Activated naive CD4-positive, alpha-beta T cell (primary cell): ENCODE measurements at places on chromosomes 3 and 15.

DNA sequence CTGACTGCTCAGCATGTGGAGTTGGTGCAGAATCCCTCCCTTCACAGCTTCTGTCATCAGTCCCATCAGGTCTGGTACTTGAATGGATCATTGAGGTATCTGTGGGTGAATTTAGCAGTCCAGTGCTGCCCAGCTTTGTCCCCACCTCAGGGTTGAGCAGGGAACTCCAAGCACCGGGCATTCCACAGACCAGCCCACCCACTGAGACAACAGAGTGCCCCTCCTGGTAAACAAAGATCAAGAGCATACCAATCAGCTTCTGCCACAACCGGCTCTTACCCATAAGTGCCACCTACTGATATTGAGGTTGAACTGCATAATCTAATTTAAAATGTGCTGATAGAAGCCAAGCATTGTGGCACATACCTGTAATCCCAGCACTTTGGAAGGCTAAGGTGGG lies 57.1 kb upstream of the FXR1 start:
- no peak for DNase-seq

DNA sequence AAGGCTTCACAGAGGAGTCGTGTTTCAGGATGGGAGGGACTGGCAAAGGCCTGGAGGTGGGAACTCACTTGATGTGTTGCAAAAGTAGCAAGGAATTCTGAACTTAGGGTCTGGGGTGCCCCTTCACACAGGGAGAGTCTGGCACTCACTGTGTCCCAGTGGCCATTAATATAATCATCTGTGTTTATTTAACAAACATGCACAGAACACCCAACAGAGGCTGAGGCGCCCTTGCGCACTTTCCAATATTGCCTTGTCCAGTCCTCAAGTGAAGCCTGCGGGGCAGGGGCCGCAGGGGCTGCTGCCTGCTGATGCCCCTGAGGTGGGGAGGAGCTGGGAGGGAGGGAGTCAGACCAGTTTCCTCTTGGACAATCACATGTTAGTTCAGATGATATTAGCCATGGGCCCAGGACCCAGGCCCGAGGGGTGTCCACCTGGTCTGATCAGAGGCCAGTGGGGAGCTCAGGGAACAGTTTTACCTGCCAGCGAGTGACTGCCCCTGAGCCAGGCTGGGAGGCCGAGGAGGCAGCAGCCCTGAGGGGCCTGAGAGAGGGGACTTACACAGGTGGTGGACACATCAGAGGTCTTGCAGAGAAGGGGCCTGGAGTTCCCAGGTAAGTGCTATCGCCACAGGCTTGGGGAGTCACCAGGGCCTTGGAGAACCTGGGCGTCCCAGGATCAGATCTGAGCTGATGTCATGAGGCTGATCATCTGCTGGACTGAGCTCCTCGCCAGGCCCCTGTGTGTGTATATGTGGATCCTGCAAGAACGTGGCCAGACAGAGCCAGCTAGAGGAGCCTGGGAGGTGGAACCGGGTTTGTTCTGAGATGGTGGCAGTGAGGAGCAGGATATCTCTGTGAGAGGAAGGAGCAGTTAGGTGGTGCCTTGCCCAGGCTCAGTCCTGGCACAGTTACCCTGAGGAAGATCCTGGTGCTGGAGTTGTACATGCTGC lies 13.8 kb upstream of the TXNRD3 start:
- no peak for DNase-seq

DNA sequence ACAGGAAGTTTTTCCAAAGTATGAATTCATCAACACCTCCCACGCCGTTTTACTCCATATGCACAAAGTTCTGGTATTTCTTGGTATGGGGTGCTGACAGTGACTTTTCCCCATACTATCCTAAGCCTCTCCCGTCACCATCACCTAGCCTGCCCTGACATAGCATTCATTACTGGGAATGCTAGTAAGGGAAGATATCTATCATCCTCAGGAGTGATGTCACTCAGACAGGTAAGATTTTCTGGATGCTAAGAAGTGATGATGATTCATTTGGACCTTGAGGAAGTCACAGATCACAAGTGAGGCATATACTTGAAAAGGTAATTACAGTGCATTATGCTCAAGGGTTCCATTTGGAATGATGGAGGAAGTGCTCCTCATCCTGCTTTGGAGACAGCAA lies 355.1 kb upstream of the STAC start:
- no peak for DNase-seq

DNA sequence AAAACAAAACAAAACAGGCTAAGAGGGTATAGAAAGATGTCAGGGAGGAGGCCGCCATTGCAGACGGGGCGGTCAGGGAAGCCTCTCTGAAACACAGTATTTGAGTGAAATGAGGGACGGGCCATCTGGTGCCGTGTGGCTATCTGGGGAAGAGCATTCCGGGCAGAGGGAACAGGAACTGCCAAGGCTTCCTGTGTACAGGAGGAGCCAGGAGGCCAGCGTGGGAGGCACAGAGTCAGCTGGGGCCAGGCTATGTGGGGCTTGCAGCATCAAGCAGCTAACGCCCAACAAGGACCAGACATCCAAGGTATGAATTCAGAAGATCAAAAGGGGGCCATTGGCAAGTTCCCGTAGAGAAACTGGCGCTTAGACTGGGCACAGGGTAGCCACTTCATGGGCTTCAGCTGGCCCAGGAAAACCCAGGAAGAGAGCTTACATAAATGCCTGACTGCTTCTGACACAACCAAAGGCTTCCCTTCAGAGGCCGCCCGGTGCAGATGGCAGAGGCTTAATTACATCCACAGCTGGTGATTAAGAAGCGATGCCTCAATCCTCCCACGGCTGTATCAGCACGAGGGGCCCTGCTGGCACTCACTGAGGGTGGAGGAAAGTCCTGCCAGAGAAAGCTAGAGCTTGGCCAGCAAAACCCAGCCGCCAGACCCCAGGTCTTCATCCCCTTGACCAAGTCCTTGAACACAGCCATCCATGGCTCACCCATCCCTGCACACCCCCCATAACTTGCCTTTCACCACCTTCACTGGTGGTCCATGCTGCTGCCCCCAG lies 144.9 kb downstream of the MEGF11 start:
- no peak for DNase-seq

DNA sequence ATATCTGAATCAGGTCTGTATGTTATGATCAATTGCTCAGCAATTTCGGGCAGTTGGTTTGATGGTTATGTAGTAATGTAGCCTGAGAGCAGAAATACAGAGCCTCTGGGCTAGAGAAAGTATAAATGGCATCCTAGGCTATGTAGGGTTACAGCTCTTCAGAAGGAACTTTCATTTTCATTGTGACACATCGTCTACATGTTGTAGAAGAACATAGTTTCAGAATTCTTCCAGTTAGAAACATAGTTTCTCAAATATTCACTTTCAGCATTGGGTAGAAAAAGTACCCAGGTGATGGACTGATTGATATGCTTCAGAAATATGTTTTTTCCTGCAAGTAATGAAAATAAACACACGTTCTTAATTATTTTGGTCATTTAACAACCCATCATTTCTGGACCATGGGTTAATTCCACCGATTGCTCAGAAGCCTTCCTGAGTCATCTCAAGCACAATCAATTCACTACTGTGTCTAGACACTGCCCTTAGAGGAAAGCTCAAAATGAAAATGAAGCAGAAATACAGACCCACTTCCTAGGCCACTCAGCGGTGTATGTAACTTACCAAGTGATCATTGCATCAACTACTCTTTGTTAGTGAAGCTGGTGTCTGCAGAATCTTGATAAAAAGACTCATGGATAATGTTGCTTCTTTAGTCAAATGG lies 88.8 kb upstream of the TSEN2 start:
- no peak for DNase-seq

DNA sequence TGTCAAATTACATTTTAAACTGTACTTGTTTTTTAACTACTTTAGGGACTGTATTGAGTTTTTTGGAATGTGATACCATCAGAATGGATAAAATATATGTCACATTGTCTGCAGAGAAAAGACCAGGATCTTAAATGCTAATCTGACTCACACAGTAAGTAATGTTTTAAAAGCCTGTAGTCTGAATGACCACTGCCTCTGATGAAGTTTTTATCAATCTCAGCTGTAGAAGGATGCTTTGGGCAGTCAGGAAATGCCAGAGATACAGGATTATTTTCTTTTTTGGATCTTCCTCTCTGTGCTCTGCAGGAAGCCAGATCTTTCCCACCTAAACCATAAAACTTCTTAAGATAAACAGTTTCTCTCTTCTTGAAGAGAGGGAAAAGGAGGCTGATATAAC lies 73.1 kb upstream of the PRTG start:
- DNase-seq: no peak

GRCh38 chr3:46209746-46210470 lies 1.8 kb upstream of the CCR1 start:
- DNase-seq: no peak

- no peak for DNase-seq
Measured at GRCh38 chr3:78999139-78999538, 768.7 kb downstream of the ROBO1 start.

GRCh38 chr3:129310111-129311011 lies 31.7 kb downstream of the HMCES start:
- DNase-seq: no peak

DNA sequence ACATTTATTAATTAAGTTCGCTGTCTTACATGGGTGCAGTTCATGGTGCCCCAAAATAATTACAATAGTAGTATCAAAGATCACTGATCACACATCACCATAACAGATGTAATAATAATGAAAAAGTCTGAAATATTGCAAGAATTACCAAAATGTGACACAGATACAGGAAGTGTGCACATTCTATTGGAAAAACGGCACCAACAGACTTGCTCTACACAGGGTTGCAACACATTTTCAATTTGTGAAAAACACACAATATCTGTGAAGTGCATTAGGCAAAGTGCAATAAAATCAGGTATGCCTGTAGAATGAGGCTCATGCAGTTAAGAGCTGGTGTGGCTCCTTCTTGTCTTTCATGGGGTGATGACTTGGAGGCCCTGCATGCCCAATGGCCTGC lies 265.8 kb downstream of the RPLP1 start:
- DNase-seq: no peak

GRCh38 chr15:67892559-67893377 lies 52.9 kb upstream of the RNU6-1 start:
- DNase-seq: no peak
